ENCODE measurements at places on chromosomes 7 and 10. TPM values are rescaled to one million over a fixed set of nuclear protein-coding genes. Genes with fewer than 3 reads are reported as not detected.

The ITGB8 gene
- total RNA-seq, result 213 TPM

The LRRC17 gene
- total RNA-seq, result 4.0 TPM

The CTAGE8 gene
- total RNA-seq, result 4.3 TPM

The AUTS2 gene
- total RNA-seq, result 33.8 TPM

The SLC35G1 gene
- 3.1 TPM for total RNA-seq

The NPFFR1 gene
- 0.09 TPM for total RNA-seq

The GPR85 gene
- 0.31 TPM for total RNA-seq

The DMBT1 gene
- 0.06 TPM for total RNA-seq

- no peak for DNase-seq
- no peaks in the 10 kb centered on the region for H3K27me3 ChIP-seq
- H3K4me3 ChIP-seq, result no peak overlapping the region
- no peaks in the 10 kb centered on the region for H3K4me1 ChIP-seq
- H3K36me3 ChIP-seq, result no peaks in the 10 kb centered on the region
These were observed 12.4 kb upstream of the SCRN1 start for GRCh38 chr7:30001998-30002397.

- no peaks in the 10 kb centered on the region for H3K4me1 ChIP-seq
- H3K36me3 ChIP-seq, result no peaks in the 10 kb centered on the region
- H3K27me3 ChIP-seq, result no peaks in the 10 kb centered on the region
- no peak overlapping the region for H3K27ac ChIP-seq
These were observed 98.0 kb upstream of the FAM20C start for GRCh38 chr7:94251-94801.

DNA sequence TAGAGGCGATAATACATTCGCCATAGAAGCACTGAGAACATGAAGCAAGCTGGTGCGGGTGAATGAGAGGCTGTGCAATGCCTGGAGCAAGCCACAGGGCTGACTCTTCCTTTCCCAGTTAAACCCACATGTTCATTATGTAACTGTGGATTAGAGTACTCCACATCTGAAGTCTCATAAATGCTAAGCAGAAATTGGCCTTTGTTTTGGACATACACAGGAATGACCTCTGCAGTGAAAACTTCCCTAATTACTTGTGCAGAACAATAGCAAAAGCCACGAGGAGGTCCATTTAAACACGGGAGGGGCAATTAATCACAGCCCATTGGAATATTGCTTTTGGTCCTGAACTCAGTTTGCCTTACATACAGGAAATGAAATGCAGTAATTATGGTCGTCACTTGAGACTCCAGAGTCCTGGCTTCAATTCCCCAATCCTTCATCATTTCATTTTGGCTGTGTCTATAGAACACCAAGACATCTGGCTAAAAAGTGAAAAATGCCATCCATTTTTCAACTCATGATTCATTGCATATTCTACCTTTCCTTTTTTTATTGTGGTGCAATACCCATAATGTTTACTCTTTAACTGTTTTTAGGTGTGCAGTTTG lies 78.7 kb upstream of the CXCL12 start:
- no peaks in the 10 kb centered on the region for H3K4me1 ChIP-seq
- H3K27me3 ChIP-seq, result no peaks in the 10 kb centered on the region
- H3K36me3 ChIP-seq, result no peaks in the 10 kb centered on the region
- DNase-seq, result no peak

- no peak for DNase-seq
- no peak overlapping the region for H3K27ac ChIP-seq
- H3K36me3 ChIP-seq, result no peaks in the 10 kb centered on the region
- H3K4me3 ChIP-seq, result no peak overlapping the region
These were observed 282.3 kb downstream of the TFEC start for GRCh38 chr7:115748123-115748738.

DNA sequence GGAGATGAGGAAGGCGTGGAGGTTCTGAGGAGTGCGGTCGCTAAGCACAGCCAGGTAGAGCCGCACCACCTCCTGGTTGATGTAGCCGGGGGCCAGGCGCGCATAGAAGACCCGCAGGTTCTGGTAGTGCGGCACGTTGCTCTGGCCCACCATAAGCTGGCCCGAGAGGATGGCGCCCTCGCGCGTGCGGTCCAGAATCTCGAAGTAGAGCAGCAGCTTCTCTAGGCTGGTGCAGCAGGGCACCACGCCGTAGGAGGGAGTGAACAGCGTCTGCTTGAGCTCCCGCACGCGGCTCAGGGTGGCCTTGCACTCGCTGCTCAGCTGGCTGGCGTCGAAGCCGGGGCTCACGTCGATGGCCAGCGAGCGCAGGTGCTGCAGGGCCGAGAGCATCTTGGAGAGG lies 77.8 kb upstream of the TNRC18 start:
- no peaks in the 10 kb centered on the region for H3K4me1 ChIP-seq
- no peak for DNase-seq
- H3K36me3 ChIP-seq, result peaks cover 11% of the 10 kb centered on the region
- H3K4me3 ChIP-seq, result no peak overlapping the region

DNA sequence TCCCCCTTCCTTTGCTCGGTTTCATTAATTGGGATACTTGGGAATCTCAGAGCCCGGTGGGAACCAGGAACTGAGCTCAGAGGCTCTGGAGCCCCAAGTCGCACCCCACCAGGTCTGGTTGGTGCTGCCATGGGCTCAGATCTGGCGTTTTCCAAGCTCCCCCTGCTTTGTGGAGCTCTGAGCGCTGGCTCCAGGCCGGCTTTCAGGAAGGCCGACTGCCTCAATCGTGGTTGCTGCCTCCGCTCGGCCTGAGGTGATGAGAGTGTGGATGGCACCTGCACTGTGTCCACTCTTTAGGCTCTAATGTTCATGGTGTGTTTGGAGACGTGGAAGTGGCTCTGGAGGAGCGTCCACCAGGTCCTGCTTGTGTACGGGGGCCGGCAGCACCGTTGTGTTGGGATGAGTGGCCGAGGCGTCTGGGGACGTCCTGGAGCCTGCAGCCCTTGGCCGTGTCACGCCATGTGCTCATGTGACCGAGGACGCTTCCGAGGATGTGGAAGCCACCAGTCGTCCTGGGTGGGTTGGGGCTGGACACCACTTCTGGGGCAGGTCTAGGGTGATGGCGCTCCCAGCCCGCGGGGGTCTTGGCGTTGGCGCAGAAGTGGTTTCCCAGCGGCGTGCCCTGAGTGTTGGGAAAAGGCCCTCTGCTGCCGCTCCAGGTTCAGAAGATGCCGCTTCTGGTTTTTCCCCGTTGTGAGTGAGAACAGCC lies 8.2 kb downstream of the INPP5A start:
- DNase-seq, result no peak
- no peaks in the 10 kb centered on the region for H3K4me1 ChIP-seq
- no peak overlapping the region for H3K4me3 ChIP-seq
- no peaks in the 10 kb centered on the region for H3K27me3 ChIP-seq
- H3K36me3 ChIP-seq, result no peaks in the 10 kb centered on the region

GRCh38 chr10:62050346-62050892 lies 148.9 kb downstream of the ARID5B start:
- peaks cover 68% of the 10 kb centered on the region for H3K4me1 ChIP-seq
- DNase-seq, result no peak
- peak overlapping the region; percentile 98 for H3K27ac ChIP-seq
- H3K27me3 ChIP-seq, result no peaks in the 10 kb centered on the region

DNA sequence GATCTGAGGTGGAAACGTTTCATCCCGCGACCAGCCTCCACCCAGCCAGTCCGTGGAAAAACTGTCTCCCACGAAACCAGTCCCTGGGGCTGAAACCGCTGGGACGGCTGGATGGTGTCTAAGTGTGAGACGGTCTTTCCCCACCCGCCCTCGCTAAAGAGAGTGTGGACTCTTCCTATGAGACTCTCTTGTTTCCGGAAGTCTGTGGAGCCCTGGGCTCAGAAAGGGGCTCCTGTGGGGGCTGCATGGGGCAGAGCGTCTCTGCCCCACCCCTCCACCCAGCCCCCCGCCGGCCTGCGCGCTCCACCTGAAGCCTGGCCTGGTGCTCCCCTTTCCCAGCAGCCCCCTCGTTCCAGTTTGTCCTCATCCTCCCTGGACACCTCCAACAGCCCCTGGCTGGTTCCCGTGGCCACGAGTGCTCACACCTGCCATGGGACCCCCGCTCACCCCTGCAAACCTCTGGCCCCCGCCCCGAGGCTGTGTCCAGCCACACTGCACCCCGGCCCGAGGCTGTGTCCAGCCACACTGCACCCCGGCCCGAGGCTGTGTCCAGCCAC lies 28.7 kb downstream of the CFAP46 start:
- no peak for DNase-seq
- H3K27me3 ChIP-seq, result no peaks in the 10 kb centered on the region
- no peak overlapping the region for H3K27ac ChIP-seq
- no peak overlapping the region for H3K4me3 ChIP-seq
- H3K4me1 ChIP-seq, result no peaks in the 10 kb centered on the region

- no peaks in the 10 kb centered on the region for H3K27me3 ChIP-seq
- H3K4me3 ChIP-seq, result no peak overlapping the region
- no peaks in the 10 kb centered on the region for H3K36me3 ChIP-seq
- H3K27ac ChIP-seq, result peak overlapping the region; percentile 63
- no peak for DNase-seq
These were observed 60.6 kb upstream of the AKR1C1 start for GRCh38 chr10:4902571-4903011.

- no peaks in the 10 kb centered on the region for H3K36me3 ChIP-seq
- H3K27ac ChIP-seq, result no peak overlapping the region
- H3K4me1 ChIP-seq, result no peaks in the 10 kb centered on the region
- H3K27me3 ChIP-seq, result no peaks in the 10 kb centered on the region
These were observed 558.9 kb downstream of the REEP3 start for GRCh38 chr10:64080071-64080470.

GRCh38 chr7:638256-639011 lies 88.1 kb upstream of the DNAAF5 start:
- DNase-seq, result no peak
- no peaks in the 10 kb centered on the region for H3K36me3 ChIP-seq
- H3K27me3 ChIP-seq, result no peaks in the 10 kb centered on the region
- H3K4me1 ChIP-seq, result no peaks in the 10 kb centered on the region

DNA sequence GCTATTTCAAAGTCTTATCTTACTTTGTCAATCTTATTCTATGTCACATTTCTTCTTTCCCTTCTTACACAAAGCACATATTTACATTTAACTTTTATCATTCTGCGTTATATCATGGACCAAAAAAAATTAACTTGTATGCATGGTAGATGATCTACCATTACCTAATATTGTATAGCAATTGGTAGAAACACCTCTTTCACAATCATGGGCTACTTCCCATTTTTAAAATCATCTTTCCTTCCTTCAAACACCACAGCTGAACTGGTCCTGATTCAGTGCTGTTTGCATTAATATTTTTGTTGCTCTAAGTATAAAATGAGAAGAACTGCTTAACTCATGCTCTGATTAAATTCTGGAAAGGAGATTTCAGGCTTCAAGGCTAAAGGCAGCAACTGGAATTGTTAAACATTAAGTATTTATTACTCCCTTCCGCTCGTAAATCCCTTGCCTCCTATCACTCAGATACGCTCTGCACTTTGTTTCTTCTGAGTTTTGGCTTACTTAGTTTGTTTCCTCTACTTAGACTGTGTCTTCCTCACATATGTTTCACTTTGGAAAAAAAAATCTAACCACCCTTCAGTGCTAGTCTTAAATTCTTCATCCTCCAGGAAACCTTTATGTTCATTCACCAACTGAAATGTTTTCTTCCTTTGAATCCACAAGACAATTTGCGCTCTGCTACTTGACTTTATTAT lies 901.4 kb downstream of the PCDH15 start:
- no peaks in the 10 kb centered on the region for H3K4me1 ChIP-seq
- DNase-seq, result peak; percentile 77
- H3K27ac ChIP-seq, result no peak overlapping the region
- no peaks in the 10 kb centered on the region for H3K36me3 ChIP-seq
- H3K4me3 ChIP-seq, result no peak overlapping the region
- no peaks in the 10 kb centered on the region for H3K27me3 ChIP-seq

DNA sequence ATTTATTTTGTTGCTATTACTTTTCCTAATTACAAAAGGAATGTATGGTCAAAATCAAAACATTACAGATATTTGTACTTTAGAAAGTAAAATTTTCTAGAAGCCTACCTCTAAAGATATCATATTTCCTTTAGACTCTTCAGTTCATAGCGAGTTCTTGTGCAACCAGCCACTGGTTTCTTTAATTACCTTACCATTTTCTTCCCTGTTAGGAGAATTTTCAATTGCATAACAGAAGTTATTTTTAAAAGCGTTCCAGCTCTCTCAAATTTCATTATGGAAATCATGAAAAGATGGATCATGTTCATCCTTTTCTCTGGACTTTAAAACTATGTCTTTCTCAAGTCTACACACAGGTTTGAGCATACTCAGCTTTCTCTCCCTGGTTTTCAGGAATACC lies 5.0 kb upstream of the TRUB1 start:
- DNase-seq, result no peak
- H3K27ac ChIP-seq, result no peak overlapping the region
- no peaks in the 10 kb centered on the region for H3K4me1 ChIP-seq
- no peaks in the 10 kb centered on the region for H3K36me3 ChIP-seq
- no peaks in the 10 kb centered on the region for H3K27me3 ChIP-seq
- H3K4me3 ChIP-seq, result no peak overlapping the region

DNA sequence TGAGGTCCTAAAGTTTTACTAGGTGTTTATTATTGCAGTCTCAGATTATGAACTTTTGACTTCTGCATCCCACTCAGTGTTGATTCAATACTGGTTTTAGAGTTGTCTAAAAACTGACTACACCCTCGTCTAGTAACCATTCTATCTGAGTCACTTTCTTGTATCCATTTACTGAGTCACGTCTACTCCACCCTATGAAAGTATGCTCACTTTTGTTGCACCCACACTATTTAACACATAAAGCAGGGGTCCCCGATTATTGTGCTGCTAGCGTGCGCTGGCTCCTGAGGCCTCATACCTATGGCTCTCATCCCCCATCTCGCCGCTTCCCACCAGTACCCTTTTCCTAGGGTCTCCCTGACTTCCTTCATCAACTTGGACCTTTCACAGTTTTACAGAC lies 2.0 kb downstream of the SAMD9 start:
- H3K27me3 ChIP-seq, result no peaks in the 10 kb centered on the region
- no peak overlapping the region for H3K4me3 ChIP-seq
- DNase-seq, result no peak

- no peak overlapping the region for H3K27ac ChIP-seq
- peak; percentile 34 for DNase-seq
- H3K36me3 ChIP-seq, result no peaks in the 10 kb centered on the region
- H3K4me3 ChIP-seq, result peak overlapping the region; percentile 82
- H3K27me3 ChIP-seq, result no peaks in the 10 kb centered on the region
These were observed 1.2 kb downstream of the CACUL1 start for GRCh38 chr10:118753331-118754228.

- H3K36me3 ChIP-seq, result no peaks in the 10 kb centered on the region
- H3K4me3 ChIP-seq, result no peak overlapping the region
- H3K27me3 ChIP-seq, result no peaks in the 10 kb centered on the region
- peaks cover 3% of the 10 kb centered on the region for H3K4me1 ChIP-seq
These were observed 199.3 kb downstream of the PARD3 start for GRCh38 chr10:34615770-34616169.

All from kidney (tissue), 22 donors.